ENCODE measurements at places on chromosomes 7 and 10.

DNA sequence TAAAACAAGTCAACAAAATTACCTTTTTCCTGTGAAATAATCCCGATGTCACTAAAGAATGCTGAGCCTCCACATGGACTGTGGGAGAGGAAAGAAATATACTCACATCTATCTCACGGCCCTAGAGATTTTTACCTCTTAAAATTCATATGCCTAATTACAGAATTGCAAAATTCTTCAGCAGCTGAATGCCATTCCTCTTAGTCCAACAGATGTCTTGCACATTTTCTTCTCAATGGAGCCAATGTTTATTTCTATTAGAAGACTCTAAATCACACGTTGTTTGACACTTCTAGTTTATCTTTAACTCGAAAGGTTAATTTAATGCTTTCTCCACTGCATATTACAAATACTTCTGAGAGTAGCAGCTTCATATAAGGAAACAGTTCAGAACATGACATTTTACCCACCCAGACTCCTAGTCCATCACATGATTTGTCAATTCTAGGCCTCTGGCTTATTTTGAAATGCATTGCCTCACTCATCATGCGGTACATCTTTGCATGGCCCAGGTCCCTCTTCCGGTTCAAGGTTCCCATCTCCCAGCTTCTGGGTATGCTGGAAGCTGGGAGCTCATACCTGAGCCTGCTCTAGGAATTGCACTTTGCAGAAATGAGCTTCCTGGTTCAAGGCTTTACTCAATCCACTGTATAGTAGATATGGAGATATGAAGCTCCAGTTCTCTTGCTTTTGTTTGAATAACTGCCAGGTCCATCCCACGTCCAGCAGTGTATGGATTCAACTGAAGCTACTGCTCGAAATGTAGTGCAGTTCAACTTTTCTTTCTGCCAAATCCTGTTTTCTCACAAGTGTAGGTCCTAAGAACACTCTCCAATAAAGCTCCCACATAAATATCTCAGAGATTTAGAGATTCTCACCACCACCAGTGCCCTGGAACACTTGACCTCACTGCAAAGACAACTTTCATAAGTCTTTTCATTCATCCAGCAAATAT, 306.2 kb downstream of the GPR37 start:
- DNase-seq = no peak

DNA sequence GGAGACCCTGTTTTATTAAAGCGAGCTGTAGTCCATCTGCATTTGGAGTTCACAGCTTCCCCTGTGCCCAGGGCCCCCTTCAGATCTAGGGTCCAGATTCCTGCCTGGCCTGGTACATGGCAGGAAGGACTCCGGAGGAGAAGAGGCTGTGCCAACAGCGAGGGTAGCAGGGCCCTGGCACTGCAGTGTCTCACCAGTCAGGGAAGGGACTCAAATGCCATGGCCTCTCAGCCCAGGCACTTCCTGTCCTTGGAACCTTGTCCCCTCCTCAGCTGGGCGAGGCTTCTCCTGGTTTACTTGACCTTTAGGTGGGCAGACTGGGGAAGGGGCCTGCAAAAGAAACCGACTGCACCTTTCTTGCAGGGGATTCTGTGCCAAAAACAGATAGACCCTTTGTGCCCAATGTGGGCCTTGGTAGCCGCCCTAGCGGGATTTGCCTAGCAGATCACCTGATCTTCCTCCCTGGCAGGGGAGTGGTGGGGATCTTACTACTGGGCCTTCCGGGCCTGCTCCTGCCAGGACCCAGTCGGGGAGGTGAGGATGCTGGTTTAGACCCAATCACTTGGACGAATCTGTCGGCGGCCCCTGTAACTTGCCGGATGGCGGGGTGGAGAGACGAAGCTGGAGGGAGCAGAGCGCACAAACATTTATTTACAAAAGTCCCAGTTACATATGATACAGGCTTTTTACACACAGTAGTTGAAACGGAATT, 161.9 kb downstream of the RNF216 start:
- no peak for DNase-seq

- DNase-seq = peak; percentile 63
These were observed 6.6 kb downstream of the RASGEF1A start for GRCh38 chr10:43260117-43260761.

DNA sequence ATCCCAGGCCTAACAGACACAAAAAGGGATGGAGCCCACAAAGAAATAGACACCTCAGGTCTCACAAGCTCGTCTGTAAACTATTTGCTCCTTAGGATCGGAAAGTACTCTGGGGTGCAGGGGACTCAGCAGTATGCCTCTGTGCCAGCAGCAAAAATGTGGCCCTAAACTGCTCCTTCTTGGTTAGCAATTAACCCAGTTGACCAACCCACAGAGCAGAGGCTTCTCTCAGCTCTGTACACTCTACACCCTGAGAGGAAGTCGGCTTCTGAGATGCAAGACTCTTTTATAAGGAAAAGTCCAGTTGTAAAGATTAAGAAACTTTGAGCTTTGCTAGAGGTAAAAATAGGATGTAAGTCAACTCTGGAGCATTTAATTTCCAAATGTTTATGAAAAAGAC, 156.3 kb upstream of the PRSS58 start:
- DNase-seq = no peak

DNA sequence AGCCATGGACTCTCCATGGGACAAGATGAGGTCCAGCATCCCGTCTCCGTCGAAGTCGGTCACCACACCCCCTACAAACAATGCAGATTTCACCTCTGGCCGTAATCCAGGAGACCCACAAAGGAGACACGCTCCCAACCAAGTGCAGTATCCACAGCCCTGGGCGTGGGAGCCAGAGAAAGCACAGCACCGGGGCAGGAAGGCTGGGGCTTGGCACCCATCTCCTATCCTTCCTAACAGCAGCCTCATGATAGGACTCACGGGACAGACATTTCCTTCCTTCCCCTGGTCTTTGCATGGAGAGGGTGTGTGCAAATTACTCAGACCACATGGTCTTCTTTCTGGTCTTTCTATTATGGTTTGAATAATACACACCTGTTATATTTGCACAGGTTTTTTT, 46.3 kb downstream of the GOLGA7B start:
- DNase-seq = no peak

DNA sequence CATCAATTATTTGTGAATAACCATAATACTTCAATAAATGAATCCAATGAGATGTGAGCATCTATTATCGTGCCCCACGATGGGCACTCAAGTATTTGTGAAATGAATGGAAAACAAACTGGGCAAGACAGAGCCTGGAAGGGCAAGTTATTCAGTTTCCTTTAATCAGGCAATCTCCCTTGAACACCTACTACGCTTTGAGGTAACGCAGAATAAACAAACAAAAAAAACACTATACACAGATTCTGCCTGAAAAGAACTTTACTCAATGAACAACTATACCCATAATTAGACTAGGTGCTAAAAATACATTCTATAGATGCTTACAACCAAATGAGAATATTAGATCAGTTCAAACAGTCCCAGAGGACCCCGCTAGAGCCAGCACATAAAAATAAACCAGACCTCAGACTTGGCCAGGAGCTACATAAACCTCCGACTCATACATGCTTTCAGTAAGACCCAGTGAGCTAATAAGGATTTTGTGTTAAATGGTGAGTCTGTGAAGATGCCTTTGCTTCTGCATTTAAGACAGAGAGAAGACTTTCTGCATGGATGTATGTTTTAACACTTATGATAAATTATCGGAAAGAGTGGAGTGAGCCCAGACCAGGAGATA, 121.3 kb downstream of the MPP7 start:
- no peak for DNase-seq

GRCh38 chr10:22505911-22506685, 160.8 kb downstream of the SPAG6 start:
- DNase-seq = no peak

- no peak for DNase-seq
These were observed 62.5 kb upstream of the INSIG1 start for GRCh38 chr7:155234950-155235789.

GRCh38 chr7:70620333-70621055, 511.4 kb upstream of the GALNT17 start:
- DNase-seq = no peak

DNA sequence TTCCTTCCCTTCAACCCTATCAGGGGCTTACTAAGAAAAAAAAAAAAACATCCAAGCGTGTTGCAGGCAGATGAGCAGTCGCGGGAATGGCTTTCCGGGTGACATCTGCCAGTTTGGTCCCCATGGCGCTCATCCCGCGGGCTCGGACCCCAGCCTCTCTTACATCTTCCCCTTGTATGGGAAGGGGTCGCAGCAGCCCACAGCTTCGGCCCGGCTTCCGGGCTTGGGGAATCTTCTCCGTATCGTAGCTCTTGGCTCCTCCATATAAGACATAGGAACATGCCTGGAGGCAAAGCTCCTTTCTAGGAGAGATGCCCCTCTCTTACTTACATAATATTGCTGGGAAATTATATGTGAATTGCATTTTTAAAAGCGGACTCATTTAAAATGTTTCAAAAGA, 99.5 kb downstream of the CUX1 start:
- no peak for DNase-seq

GRCh38 chr10:119330342-119330741, 123.0 kb downstream of the GRK5 start:
- no peak for DNase-seq

- DNase-seq = no peak
These were observed 35.1 kb downstream of the BET1 start for GRCh38 chr7:93968911-93969620.

GRCh38 chr10:81031774-81032173, 494.1 kb downstream of the SH2D4B start:
- no peak for DNase-seq

- no peak for DNase-seq
These were observed 44.0 kb downstream of the CALD1 start for GRCh38 chr7:134823400-134823799.

DNA sequence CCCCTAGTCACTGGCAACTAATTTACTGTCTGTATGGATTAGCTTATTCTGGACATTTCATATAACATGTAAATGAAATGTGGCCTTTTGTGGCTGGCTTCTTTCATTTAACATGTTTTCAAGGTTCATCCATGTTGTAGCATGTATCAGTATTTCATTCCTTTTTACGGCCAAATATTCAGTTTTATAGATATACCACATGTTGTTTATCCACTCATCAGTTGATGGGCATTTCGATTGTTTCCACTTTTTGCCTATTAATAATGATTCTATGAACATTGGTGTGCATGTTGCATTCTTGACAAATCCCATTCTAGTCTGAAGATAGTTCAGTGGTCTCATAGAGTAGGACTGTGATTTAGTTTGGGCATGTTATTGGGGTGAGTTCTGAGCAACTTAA, 12.6 kb downstream of the CNNM2 start:
- DNase-seq = no peak

DNA sequence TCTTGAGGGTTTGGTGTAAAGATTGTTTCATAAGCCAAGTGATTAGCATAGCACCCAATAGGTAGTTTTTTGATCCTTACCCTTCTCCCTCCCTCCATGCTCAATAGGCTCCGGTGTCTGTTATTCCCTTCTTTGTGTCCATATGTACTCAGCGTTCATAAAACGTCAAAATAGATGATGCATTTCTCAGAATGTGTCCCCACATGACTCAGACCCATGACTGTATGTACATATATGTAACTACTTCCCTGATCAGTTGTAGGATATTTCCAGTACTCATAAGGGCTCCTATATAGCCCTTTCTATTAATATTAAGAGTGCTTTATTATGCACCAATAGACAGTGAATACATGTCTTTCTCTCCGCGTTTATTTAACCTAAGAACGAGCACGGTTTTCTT, 466.9 kb downstream of the KIF20B start:
- DNase-seq = no peak

GRCh38 chr7:99184532-99185218, 23.2 kb downstream of the KPNA7 start:
- DNase-seq = no peak

- DNase-seq = no peak
These were observed 362.8 kb upstream of the FOXK1 start for GRCh38 chr7:4319280-4319679.

Data from type B pancreatic cell (in vitro differentiated cells).